ENCODE measurements at places on chromosomes 5 and 9. TPM values are rescaled to one million over a fixed set of nuclear protein-coding genes. Genes with fewer than 3 reads are reported as not detected.

Gene ANKRD34B
- total RNA-seq, result not detected

Gene SYK
- not detected for total RNA-seq

Gene PRR16
- not detected for total RNA-seq

DNA sequence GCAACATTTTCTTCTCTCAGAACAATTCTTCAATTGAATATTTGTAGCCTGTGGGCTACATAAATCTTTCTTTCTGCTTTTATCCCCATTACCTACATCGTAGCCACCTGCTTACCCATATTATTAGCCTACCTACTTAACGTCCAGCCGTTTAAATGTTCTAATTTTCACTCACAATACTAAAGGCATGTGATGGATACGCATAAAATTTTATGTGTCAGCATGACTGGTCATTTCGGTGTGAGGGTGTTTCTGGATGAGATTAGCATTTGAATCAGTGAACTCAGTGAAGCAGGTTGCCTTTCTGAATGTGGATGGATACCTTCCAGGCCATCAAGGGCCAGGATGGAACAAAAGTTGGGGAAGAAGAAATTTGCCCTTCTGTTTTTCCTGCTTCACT is 1722.5 kb upstream of the ACO1 start:
- no peak overlapping the region for H3K4me3 ChIP-seq
- no peaks in the 10 kb centered on the region for H3K27me3 ChIP-seq
- H3K36me3 ChIP-seq, result no peaks in the 10 kb centered on the region
- H3K27ac ChIP-seq, result no peak overlapping the region
- DNase-seq, result no peak

Gene TMEM215
- not detected for total RNA-seq

DNA sequence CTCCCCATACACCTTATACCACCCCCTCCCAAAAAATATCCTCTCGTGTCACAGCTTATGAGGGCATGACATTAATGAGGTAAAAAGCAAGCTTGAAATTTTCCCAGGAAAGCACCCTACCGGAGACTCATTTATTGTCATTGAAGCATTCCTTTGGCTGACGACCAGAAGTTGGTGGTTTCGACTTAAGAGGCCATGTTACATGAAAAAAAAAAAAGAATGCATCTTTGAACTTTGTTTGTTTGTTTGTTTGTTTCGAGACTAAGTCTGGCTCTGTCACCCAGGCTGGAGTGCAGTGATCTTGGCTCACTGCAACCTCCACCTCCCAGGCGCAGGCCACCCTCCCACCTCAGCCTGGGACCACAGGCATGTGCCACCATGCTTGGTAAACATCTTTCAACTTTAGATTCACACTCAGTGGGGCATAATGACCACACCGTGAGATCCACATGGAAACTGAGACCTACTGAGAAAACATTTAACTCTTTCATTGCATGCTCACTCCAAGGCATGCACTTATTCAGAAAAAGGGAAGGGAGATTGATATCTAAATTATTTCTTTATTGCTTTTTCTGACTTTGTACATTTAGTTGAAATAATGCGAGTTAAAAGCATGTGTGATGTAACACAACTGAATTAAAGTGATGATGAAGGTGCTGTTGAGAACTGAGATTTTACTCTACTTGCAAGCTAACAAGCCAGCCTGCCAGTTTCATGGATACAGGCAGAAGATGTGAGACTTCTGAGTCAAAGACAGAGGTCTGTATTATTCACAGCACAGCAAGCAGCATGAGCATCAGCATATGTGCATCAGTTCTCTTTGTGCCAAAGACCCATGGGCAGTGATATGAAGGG is 5.1 kb upstream of the RAB14 start:
- peaks cover 8% of the 10 kb centered on the region for H3K36me3 ChIP-seq
- peak overlapping the region; percentile 65 for H3K27ac ChIP-seq
- H3K27me3 ChIP-seq, result no peaks in the 10 kb centered on the region

Gene TIMD4
- 2.4 TPM for total RNA-seq

DNA sequence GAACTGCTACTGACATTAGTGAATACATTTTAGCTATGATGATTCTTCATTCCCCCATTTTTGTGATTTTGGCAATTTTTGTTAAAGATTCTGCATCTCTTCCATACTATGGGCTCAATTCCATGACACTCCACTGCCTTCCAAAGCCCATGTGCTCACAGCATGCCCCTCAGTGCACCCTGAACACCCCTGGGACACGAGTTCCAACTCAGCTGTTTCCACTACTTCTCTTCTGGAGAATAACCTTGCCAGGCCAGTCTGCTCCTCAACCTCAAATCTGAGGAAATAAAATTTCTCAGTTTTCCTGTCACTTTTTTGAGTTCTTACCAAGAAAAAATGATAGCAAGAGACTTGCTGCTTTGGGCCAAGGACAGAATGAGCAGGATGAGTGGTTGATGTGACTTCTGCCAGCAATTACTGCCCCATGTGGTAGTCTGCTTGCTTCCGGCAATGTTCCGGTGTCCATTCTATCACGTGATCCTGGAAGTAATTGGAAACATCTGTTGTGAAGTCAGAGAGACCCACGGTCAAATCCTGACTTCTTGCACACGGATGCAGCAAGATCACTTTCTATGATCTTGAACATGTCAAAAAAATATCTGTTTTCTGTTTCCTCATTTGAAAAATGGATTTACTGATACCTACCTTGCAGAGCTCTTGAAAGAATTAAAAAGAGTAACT is 58.3 kb downstream of the EGFLAM start:
- H3K27me3 ChIP-seq, result peaks cover 2% of the 10 kb centered on the region
- no peak for DNase-seq
- H3K4me3 ChIP-seq, result no peak overlapping the region
- H3K4me1 ChIP-seq, result no peaks in the 10 kb centered on the region
- no peak overlapping the region for H3K27ac ChIP-seq

- H3K4me3 ChIP-seq, result no peak overlapping the region
- no peak overlapping the region for H3K27ac ChIP-seq
- peaks cover 2% of the 10 kb centered on the region for H3K4me1 ChIP-seq
Observed at GRCh38 chr5:74037321-74037720, 411.3 kb downstream of the ARHGEF28 start.

Gene GALNT12
- 2.2 TPM for total RNA-seq

Gene CCIN
- not detected for total RNA-seq

Gene PIP5K1B
- 2.3 TPM for total RNA-seq

DNA sequence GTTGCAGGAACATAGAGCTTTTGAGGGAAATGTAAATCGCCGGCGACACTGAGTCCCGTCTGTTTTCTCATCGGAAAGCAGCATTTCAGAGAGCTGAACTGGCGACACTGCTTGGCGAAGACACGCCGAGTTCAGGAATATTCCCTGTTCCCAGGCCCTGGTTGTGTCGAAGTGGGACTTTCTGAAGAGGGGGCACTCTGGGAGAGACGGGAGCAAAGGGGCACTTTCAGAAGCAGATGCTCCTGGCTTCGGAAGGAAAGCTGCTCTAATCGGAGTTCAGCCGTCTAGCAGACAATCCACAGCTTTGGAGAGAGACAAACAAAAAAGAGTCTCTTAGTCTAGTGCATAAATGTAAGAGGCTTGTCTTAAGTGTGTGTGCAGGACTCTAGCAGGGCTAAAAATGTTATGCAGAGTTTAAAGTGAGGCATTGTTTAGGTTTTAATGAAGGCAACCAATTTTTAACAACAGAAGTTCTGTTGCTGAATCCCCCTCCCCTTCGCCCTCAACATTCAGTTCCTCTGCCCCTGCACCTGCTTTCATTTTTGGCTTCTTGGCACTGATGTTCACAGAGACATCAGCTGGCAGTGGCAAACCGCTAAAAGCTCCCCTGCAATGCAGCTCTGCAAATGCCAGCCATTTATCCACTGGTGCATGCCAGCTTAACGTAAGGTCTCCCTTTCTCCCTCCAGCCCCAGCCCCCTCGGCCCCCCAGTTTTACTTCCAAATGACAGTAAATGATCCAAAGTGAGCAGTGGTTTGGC is 289.5 kb upstream of the MPDZ start:
- H3K27me3 ChIP-seq, result no peaks in the 10 kb centered on the region
- no peak overlapping the region for H3K27ac ChIP-seq

- H3K4me1 ChIP-seq, result no peaks in the 10 kb centered on the region
- DNase-seq, result no peak
- H3K4me3 ChIP-seq, result no peak overlapping the region
- no peaks in the 10 kb centered on the region for H3K27me3 ChIP-seq
Observed at GRCh38 chr5:38184627-38185026, 73.7 kb upstream of the EGFLAM start.

Gene CDC20B
- total RNA-seq, result 0.18 TPM

- no peak overlapping the region for H3K27ac ChIP-seq
- H3K4me3 ChIP-seq, result no peak overlapping the region
- no peak for DNase-seq
Observed at GRCh38 chr9:29822458-29822857, 2249.2 kb upstream of the C9orf72 start.

Measured in activated CD4-positive, alpha-beta memory T cell treated with anti-CD3 and anti-CD28 coated beads, Interleukin-2, amount 10 ng/mL, durations not matched to agents 7 days and 5 days (primary cell).